ENCODE measurements at places on chromosomes 11 and 22.
A peak's percentile ranks its signal among the peaks of the same experiment; 100 is the strongest.

- no peak for DNase-seq
Measured at GRCh38 chr11:75478783-75479596, 46.0 kb upstream of the KLHL35 start.

DNA sequence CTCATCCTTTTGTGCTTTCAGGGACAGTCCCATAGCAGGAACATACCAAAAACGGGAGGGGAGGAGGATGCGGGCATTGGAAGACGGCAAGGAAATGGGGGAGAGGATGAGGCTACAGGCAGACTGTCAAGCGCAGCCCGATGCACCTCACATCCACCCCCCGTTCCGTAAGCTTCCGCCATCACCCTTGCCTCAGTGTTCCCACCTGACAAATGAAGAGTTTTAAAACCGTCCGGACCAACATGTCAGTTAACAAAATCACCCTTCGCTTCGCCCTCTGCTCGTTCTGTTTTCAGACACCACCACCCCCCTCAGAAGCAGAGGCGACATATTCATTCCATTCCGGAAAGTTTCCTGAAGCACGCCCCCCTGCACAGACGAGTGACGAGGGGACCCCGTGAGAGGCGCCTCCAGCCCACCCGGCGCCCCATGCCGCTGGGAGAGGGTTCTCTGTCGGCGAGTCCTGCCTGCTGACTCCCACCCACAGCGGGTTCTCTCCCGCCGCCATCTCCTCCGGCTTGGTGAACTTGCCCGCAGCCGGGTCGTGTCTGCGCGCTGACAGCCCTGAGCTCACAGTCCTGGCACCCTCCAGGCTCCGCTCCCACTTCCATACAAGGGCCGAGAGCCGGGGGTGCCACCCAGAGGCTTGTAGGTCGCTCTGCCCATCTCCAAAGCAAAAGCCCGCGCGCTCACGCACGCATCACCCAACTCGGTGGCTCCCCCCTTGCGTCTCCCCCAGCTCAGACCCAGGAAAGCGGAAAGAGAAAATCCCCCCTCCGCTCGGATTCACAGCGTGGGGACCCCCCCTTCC, 1.5 kb downstream of the IGSF9B start:
- DNase-seq = no peak

DNA sequence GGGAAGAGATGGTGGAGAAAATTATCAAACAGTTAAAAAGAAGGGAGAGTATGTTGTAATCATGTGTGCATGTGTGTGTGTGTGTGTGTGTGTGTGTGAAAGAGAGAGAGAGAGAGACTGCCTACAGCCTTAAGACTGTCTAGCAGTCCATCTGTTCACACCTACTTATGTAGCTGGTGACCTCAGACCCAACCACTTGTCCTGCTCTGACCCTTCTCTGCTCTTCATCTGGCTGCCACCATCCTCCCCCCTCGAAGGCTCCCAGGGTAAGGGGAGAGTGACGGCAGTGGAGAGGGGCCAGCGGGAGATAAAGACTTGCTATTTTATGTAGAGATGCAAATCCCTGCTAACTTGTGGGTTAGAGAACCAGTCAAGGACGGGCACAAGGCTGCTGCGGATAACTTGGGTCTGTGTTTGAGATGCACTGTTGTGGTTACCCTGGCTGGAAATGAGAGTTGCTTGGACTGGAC, 24.9 kb upstream of the GRAMD1B start:
- DNase-seq = no peak

- no peak for DNase-seq
Measured at GRCh38 chr11:130394615-130395014, 33.8 kb downstream of the ADAMTS8 start.

- DNase-seq = no peak
Measured at GRCh38 chr22:42895541-42895981, 38.5 kb upstream of the ARFGAP3 start.

DNA sequence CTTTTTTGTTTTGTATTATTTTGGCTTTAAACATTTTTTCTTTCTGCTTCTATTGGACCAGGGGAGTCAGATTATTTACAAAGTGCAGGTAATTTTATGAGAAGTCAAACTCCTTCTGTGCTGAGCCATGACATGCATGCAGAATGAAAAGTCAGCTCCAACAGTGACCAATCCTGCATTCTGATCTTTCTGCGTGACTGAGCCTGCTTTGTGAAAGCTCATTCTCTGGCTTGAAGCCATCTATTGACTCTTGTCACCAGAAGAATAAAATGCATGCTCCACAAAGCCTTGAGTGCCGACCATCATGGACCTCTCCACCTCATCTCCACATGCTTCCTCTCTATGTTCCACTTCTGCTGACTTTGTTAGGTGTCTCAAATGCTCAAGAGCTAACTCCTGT, 50.2 kb downstream of the MIAT start:
- DNase-seq = no peak

GRCh38 chr11:103016031-103016430, 60.5 kb upstream of the MMP13 start:
- no peak for DNase-seq

- no peak for DNase-seq
Measured at GRCh38 chr11:2701230-2701629, 1.4 kb upstream of the KCNQ1OT1 start.

- peak; percentile 29 for DNase-seq
Measured at GRCh38 chr11:34890812-34891211, 25.4 kb downstream of the APIP start.

- DNase-seq = no peak
Measured at GRCh38 chr22:42294034-42294985, 23.9 kb upstream of the TCF20 start.

- DNase-seq = no peak
Measured at GRCh38 chr11:108796551-108796950, 131.7 kb downstream of the DDX10 start.
